T-cell (primary cell): ENCODE measurements at places on chromosomes 11 and 22. TPM values are rescaled to one million over a fixed set of nuclear protein-coding genes. Genes with fewer than 3 reads are reported as not detected.

DNA sequence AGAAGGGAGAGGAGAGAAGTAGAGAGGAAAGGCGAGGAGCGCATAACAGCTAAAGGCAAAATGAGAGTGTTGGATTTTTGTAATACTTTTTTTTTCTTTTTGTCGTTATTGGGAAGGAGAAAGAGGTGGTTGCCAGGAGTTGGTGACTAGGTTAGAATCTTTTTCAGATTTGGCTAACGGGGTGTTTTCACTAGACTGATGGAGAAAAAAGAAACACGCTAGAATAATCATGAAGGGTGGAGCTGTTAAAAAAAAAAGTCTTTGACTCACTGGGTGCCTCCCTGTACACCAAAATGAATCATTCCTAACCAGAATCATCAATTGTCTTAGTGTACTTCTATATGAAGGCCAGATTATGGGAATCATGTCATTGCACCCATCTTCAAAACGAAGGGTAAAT, 12.7 kb downstream of the BLID start:
- DNase-seq: no peak

GRCh38 chr11:64844330-64845128, at the start of gene CDC42BPG:
Gene CDC42BPG (minus strand): TSS chr11:64844653. CDS start chr11:64844569, 84 bp downstream.
- DNase-seq: peak; percentile 85

OR8G1 gene
- total RNA-seq: not detected

DNA sequence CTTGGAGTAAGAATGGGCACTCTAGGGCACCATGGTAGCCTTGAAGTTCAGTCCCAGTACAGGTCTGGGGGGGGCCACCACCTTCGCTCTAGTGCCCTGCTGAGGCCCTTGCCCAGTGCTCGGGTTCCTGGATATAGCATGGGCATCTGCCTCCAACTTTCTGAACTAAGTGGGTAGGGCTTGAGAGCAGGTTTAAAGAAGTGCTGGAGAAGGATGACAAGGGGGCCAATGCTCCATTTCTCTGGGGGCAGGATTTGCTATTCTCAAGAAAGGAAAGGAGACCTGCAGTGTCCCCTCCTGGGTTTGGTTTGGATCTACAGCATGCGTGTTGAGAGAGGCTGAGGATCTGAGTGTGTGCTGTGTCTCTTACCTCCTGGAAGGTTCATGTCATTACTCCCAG, 82.2 kb upstream of the SUSD2 start:
- DNase-seq: no peak

UPK2 gene
- not detected for total RNA-seq
